Right ventricle myocardium inferior (tissue), 1 donor: ENCODE measurements at places on chromosomes 2 and 18. TPM values are rescaled to one million over a fixed set of nuclear protein-coding genes. Genes with fewer than 3 reads are reported as not detected.

UGT1A5 gene
- total RNA-seq, result not detected

ATOH8 gene
- total RNA-seq, result 29.1 TPM

NEU2 gene
- not detected for total RNA-seq

KRCC1 gene
- 23.8 TPM for total RNA-seq

TBC1D8 gene
- 37.9 TPM for total RNA-seq

NBEAL1 gene
- total RNA-seq, result 14.1 TPM

TUBA3E gene
- total RNA-seq, result 80.0 TPM

STARD6 gene
- total RNA-seq, result not detected

ZRANB3 gene
- 3.1 TPM for total RNA-seq

EPG5 gene
- 18.2 TPM for total RNA-seq

ATIC gene
- 55.0 TPM for total RNA-seq

C2orf80 gene
- total RNA-seq, result not detected

ASB18 gene
- total RNA-seq, result 4.6 TPM

HDLBP gene
- total RNA-seq, result 393 TPM

BMP10 gene
- 0.35 TPM for total RNA-seq

SCN7A gene
- 35.4 TPM for total RNA-seq

TXNL4A gene
- total RNA-seq, result 90.8 TPM

LDLRAD4 gene
- 29.6 TPM for total RNA-seq

FEV gene
- not detected for total RNA-seq

UXS1 gene
- 27.4 TPM for total RNA-seq

EPB41L3 gene
- total RNA-seq, result 10.5 TPM
